Activated CD8-positive, alpha-beta memory T cell treated with anti-CD3 and anti-CD28 coated beads for 4 hours (primary cell): ENCODE measurements at places on chromosomes 2 and 18.

GRCh38 chr18:7646174-7646886, 79.2 kb downstream of the PTPRM start:
- no peak for DNase-seq

- DNase-seq, result no peak
These were observed 18.1 kb upstream of the CYP26B1 start for GRCh38 chr2:72165792-72166191.

DNA sequence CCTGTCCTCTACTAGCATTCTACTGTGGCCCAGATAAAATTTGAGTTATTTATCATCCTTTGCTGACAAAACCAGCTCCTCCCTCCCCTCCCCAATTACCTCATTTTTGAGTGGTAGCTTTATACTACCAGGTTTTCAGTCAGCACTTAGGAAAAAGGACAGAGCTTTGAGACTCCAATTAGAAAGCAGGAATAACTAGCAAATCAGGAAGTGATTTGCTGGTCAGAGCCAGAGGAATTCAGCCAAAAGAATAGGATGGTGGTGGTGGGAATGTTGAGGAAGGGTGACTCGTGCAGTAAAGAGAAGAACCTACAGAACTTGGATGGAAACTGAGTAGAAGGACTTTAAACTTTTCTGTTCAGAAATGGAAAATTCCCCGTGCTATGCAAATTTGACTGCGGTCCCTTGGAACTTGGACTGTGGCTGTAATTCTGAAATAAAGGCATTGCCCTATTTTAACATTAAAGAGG, 3.7 kb downstream of the MYL12B start:
- no peak for DNase-seq

GRCh38 chr2:125596612-125597011, 1059.3 kb upstream of the GYPC start:
- no peak for DNase-seq

DNA sequence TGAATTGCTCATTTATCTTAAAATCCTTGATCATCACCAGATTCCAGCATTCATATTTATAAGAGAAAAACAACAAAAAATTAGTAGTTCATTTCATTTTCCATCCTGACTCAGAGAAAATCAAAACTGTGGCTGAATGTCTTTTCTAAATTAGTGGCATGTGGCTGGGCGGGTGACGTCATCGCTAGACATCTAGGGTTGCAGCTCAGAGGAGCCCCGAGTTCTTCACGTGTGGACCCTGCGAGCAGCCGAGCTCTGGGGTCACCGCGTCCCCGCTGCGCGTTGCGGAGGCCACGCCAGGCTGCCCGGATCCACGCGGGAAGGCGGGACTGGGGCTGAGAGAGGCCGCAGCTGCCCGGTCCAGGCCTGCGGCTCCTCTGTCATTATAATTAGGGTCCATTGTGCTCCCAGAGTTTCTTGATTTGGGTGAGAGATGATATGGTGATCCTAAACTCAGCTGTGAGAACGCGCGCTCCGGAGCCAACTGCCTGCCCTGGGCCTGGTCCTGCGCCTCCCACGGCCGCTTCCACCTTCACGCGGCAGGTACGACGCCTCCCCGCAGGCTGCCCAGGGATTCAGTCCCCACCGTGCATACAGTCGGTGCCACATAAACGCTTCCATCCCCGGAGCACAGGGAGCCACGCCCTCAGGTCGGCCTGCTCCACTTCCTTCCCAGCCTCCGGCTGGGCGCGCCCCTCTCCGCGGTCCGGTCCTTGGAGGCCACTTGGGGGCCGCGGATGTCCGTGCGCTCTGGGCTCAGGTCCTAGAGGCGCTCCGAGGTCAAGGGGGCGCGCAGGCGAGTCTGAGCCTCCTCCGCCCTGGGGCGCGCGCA, 56.5 kb downstream of the TMEM18 start:
- no peak for DNase-seq

GRCh38 chr2:30789670-30790210, 17.5 kb downstream of the CAPN13 start:
- no peak for DNase-seq

GRCh38 chr2:24272907-24273306, 87.4 kb downstream of the ITSN2 start:
- DNase-seq, result no peak

DNA sequence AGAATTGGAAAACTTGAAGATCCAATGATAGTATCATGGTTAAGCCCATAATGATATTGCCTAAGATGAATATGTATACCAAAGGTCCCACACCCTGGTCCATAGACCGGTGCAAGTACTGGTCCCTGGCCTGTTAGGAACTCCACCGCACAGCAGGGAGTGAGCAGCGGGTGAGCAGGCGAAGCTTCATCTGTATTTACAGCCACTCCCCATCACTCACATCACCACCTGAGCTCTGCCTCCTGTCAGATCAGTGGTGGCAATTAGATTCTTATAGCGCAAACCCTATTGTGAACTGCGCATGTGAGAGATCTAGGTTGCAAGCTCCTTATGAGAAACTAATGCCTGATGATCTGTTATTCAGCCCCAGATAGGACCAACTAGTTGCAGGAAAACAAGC, 402.4 kb downstream of the EPHA4 start:
- DNase-seq, result no peak

- DNase-seq, result no peak
These were observed 48.5 kb downstream of the SMAD7 start for GRCh38 chr18:48902023-48902855.

GRCh38 chr2:33272001-33272400, 204.4 kb upstream of the RASGRP3 start:
- no peak for DNase-seq

DNA sequence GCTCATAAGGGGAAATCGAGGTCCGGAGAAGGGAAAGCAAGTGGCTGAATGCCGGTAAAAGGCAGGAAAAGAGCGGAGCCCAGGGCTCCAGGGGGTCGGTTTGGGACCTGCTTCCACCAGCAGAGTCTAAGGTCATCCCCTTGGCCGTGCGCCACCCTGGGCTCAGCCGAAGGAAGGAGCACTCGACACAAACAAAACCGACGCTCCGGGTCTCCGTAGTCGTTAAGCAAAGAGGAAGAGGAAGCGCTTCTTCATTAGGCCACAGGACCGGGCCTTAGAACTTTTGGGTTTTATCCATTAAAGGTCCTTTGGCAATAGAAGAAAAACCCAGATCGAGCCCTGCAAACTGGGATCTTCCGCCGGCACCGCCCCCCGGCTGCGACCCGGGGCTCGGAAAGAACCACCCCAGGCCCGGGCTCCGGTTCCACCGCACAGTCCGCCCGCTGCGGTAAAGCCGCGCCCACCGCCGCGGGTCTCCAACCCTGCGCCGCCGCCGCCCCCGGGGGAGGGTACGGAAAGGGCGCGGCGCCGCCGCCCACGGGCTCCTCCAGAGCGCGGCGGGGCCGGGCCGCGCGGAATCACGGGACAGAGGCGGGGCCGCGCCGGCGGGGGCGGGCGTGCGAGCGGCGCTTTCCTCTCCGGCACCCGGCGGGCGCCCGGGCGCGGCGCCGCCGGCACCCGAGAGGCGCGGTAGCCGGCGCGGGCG, at the start of gene TTL:
Gene TTL, plus strand, starts transcription at position 629 of the 706 bp plus-strand sequence. CDS start 189 bp downstream, outside the sequence.
- DNase-seq, result peak; percentile 58

DNA sequence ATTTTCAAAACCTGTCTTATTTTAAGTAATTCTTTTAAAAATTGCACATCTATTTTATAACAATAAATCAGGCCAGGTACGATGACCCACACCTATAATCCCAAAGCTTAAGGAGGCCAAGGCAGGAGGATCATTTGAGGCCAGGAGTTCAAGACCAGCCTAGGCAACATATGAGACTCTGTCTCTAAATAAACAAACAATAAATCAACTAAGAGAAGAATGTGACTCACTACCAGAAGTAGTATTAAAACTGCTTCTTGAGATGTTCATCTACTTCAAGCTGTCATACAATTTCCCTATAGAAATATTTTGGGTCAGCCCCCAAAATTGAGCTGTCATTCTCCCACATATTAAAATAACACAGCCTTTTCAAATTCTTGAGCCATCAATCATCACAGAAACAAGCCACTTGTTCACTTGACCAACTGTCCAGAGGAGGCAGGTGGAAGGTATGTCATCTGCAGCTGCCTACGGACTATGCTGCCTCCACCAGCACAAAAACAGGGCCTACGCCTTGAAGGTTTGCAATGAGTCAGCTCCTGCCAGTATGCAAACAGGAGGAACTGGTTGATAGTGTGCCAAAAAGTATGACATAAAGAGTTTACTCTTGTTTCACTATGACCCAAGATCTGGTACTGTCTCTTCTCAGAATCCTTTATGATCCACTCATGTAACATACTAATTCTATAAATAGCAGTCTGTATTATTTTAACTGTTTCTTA, 33.6 kb downstream of the KIDINS220 start:
- DNase-seq, result no peak

GRCh38 chr2:217920879-217921603, 81.8 kb downstream of the TNS1 start:
- no peak for DNase-seq

DNA sequence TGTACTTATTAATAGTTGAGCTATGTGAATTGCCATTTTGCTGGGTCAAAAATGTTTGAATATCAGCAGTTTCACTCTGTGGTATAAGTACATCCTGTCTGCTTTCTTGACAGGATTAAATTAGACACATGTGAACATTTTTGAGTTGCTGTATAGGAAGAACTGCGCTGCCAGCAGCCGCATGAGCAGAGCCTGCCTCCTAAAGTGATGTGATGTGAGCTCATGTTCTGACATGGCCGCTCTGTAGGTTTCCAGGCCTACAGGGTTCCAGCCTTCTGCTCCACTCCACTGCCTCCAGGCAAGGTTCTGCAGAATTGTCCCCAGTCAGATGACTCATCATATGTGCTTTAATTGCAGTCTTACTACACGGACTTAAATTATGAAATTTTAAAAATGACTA, 119.7 kb upstream of the NFATC1 start:
- DNase-seq, result no peak

DNA sequence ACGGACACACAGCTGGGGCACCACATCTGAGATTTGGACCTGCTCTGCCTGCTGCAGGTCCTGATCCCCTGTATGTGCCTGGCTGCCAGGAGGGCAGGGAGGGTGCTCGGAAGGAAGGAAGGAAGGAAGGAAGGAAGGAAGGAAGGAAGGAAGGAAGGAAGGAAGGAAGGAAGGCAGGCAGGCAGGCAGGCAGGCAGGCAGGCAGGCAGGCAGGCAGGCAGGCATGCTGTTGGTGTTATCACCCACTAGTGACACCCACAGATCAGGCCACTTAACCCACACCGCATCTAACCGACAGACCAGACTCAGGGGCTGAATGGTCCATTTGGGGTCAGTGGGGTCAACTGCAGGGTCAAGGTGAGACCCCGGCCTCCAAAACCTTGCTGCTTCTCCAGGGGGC, 5.8 kb downstream of the KLHL30 start:
- no peak for DNase-seq

DNA sequence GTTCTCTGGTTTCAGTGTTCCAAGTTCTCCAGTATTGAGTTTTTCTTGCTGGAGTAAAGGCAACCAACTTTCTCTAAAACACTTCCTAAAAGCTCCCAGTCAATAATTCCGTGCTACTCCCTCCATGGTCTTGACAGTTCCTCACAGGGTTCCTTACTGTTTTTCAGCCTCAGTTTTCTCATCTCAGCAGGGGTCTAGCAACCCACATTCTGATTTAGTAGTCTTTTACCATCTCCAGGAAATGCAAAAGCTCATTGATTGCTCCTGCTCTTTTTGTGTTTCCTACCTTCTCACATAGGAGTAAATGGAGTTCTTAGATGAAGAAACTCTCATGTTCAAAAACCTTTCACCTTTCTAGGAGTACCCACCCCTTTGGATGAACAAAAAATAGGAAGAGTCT, 978.8 kb upstream of the POU3F3 start:
- no peak for DNase-seq

GRCh38 chr18:47682876-47683275, 247.6 kb downstream of the SMAD2 start:
- DNase-seq, result no peak

GRCh38 chr2:180787330-180787729, 193.1 kb upstream of the UBE2E3 start:
- DNase-seq, result no peak

DNA sequence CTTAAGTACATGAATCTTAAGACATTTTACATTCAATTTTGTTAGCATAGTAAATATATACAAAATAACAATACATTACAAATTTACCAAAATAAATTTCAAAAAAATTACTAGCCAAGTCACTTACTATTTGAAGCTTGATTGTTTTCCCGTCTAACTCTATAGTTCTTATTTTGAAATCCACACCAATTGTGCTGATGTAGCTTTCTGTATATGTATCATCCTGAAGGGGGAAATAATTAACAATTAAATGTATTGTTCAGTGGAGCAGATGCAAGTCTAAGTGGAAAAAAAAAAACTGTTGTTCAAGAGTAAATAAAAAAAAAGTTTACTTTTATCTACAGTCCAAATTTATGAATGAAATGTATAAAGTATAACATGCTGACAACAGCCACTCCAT, 32.1 kb downstream of the RAB1A start:
- no peak for DNase-seq

GRCh38 chr2:134681201-134681600, 37.6 kb downstream of the TMEM163 start:
- no peak for DNase-seq

- no peak for DNase-seq
These were observed 72.1 kb upstream of the FHL2 start for GRCh38 chr2:105470979-105471378.

DNA sequence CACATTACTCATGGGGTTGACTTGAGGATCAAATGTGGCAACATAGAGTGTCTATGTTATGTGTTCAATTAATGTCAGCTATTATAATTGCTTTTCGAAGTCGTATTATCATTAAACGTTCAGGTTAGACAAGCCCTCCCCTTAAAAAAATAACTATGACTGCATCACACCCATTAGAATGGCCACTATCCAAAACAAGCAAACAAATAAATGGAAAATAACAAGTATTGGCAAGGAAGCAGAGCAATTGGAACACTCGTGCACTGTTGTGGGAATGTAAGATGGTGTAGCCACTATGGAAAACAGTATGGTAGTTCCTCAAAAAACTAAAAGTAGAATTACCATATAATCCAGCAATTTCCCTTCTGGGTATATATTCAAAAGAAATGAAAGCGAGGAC, 10.0 kb upstream of the CTIF start:
- DNase-seq, result no peak

DNA sequence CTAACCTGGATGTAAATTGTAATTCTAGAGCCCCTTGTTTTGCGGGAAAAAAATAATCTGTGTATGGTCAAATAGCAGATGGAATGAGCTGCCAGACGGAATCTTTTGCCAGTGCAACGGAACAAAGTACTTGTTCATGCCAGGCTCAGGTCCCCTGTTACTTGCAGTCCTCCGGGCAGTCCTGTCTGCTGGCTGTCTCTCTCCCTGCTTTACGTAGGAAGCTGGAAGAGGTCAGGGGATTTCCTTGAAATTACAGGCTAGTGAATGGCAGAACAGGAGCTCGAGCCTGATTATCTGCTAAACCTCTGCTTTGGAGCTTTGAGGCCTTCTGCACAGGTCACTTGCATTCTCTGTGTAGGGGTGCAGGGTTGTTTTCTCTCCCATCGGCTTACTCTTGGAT, 54.8 kb downstream of the LRRFIP1 start:
- DNase-seq, result no peak

DNA sequence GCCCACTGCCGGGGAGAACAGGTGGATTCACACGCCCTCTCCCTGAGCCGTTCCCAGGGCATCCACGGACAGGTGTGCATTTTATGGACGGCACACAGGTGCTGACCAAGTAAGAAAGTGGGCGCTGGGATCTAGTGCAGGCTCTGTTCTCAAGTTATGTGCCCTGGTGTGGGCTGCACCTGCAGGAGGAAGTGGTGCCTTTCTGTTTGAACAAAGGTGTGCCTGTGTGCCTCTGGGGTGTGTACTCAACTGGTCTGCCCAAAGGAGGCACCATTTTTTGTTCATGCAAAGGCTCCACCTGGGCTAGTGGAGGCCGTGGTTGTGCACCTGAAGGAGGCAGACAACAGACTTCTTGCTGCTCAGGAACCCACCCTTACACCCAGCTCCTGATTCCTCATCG, 88.2 kb upstream of the HK2 start:
- no peak for DNase-seq

- no peak for DNase-seq
These were observed 394.8 kb upstream of the ATP5MC3 start for GRCh38 chr2:175576270-175576669.
